Stimulated activated CD4-positive, alpha-beta T cell treated with anti-CD3 and anti-CD28 coated beads, Interleukin-15, amount 100 ng/mL, for 24 hours (primary cell): ENCODE measurements at places on chromosomes 2 and 18.

- no peak for DNase-seq
Observed at GRCh38 chr2:100817388-100817985, 2.5 kb upstream of the NPAS2 start.

DNA sequence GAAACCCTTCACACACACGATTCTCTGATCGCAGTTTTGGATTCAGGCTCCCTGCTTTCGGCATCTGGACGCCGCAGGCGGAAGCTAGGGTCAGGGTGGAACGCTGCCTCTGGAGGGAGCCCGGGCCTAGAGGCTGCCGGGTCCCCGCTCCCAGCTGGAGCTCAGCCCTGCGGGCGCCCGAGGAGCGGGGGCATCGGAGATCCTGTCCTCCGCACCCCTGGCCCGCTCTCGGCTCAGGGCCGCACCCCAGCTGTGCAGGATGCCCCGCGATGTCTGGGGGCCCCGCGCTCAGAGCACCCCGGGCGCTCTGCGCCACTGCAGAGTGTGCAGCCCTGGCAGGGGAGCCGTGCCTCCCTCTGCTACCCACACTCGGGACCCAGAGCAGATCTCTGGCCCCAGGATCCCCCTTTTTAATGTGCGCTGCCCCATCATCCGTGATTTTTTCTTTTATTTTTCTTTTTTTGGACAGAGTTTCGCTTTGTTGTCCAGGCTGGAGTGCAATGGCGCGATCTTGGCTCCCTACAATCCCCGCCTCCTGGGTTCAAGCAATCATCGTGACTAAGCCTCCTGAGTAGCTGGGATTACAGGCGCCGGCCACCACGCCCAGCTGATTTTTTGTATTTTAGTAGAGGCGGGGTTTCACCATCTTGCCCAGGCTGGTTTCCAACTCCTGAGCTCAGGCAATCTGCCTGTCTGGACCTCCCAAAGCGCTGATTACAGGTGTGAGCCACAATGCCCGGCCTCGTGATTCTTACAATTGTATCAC lies 54.8 kb upstream of the TUBA3E start:
- DNase-seq, result no peak

DNA sequence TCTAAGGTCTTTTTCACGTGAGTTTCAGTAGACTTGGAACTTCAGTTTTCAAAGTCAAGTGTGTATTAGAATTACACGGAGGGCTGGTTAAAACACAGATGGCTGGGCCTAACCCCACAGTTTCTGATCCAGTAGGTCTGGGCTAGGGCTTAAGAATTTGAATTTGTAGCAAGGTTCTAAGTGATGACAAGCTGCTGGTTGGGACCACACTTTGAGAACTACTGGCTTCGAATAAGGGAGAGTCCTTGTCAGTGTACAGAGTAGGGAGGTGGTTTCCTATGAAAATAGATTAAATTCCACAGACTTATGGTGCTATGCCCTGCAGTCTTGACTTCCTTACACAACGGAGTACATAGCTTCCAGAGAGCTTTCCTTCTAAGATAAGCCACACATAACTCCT lies 4.5 kb downstream of the RHOB start:
- DNase-seq, result no peak

- no peak for DNase-seq
Observed at GRCh38 chr2:207813221-207813916, 43.7 kb upstream of the FZD5 start.

- DNase-seq, result no peak
Observed at GRCh38 chr2:85485815-85486214, 53.2 kb upstream of the MAT2A start.
